Activated CD4-positive, alpha-beta T cell treated with anti-CD3 and anti-CD28 coated beads, Interleukin-2, Interleukin-6, amounts not matched to agents 100 ng/mL and 50 ng/mL, durations not matched to agents 16 hours and 8 hours (primary cell): ENCODE measurements at places on chromosomes 5 and 9.
A peak's percentile ranks its signal among the peaks of the same experiment; 100 is the strongest.

DNA sequence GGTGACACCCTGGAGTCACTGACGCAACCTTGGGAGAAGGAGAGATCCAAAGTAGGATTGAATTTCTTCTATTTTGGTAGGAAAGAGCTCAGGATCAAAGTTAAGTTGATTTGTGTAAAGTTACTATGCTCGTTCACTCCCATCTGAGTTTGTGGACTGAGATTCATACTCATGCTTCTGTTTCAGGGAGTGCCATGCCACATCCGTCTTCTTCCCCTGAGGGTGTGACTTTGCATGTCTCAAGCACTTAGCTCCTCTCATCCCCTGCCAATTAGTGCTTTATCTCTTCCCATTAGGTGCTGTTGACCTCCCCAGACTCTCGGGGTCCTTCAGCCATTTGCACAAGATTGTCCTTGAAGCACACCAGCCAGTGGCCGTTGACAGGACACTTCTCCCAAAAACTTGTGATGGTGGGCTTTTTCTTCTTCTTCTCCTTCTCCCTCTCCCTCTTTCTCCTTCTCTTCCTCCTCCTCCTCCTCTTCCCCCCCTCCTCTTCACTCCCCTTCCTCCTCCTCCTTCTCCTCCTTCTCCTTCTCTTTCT, 232.2 kb upstream of the KLF4 start:
- DNase-seq: no peak

- no peak for DNase-seq
Measured at GRCh38 chr9:20512106-20512505, 110.2 kb downstream of the MLLT3 start.

DNA sequence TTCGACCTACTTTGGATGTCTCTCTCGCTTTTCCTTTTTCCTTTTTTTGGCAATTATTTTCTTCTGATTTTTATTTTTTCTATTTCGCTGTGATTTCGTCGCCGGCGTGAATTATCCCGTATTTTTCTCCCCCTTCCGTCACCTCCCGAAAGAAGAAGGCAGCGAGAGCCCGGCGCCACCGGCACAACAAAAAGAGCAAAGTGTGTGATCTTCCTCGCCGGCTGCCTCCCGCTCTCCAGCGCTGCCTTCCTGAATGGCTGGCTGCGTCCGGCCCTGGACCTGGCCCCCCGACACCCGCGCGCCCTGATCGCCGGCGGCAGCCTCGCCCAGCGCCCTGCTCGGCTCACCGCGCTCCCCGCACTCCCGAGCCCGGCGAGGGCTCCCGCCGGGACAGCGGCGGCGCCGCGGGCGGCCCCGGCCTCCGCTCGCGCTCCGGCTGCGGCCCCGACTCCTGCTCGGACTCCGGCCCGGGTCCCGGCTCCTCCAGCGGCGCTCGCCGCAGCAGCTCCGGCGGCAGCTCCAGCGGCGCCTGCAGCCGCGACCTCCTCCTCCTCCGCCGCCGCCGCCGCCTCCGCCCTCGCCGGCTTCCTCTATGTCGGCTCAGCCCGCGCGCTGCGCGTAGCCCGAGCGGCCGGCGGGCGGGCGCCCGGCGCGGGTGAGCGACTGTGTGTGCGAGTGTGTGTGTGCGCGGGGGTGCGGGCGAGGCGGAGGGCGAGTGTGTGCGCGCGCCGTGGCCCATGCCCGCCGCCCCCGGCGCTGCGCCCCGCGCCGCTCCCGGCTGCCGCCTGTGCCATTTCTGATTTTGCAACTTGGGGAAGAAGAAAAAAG, 960 bp downstream of the NR2F1 start:
- DNase-seq: peak; percentile 52

DNA sequence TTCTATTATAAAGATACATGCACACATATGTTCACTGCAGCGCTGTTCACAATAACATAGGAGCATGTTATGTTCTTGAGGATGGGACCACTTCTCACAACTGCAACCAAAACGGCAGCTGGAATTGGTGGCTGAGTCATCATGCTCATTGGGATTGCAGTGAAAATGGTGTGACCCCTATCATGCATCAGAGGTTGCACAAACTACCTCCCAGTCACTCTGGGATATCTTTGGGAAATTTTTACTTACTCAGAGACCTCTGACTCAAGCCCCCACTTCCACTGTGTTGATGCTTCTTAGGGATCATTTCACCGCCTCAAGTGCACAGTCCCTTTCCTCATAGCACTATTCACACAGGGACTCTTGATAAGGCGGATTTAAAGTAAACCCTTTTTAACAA, 474.1 kb downstream of the BNC2 start:
- DNase-seq: no peak

DNA sequence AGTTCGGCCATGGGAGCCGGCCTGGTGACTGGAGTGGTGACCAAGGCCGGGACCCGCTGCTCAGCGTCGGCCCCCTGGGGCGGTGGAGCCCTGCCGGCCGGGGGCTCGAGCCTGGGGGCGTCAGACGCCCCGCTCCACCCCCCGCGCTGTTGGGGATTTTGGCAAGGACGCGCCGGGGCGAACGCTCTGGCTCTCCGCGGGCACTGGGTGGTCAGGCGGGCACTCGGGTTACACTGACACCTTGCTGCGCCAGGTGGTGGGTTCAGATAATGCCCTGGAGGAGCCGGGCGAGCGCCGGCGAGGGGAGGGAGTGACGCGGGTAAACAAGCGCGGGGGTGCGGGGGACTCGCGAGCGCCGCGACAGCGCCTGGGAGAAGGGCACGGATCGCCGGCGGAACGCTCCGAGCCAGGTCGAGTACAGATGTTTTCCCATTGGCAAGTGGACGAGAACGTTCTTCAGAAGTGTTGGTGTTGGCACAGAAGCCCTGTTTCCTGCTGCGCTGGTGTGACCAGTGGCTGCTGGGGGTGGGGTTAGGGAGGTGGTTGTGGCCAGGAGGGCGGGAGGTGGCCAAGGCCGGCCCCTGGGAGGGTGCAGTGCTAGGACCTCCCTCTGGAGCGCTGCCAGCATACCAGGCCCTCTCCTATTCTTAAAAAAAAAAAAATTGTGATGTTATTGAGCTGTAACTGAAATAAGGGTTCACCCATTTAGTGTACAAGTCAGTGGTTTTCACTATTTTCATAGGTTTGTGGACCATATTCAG, 773 bp downstream of the SQSTM1 start:
- peak; percentile 91 for DNase-seq

- no peak for DNase-seq
Measured at GRCh38 chr9:38681747-38682227, 38.1 kb downstream of the FAM240B start.

- no peak for DNase-seq
Measured at GRCh38 chr9:78547831-78548230, 250.9 kb downstream of the PSAT1 start.

DNA sequence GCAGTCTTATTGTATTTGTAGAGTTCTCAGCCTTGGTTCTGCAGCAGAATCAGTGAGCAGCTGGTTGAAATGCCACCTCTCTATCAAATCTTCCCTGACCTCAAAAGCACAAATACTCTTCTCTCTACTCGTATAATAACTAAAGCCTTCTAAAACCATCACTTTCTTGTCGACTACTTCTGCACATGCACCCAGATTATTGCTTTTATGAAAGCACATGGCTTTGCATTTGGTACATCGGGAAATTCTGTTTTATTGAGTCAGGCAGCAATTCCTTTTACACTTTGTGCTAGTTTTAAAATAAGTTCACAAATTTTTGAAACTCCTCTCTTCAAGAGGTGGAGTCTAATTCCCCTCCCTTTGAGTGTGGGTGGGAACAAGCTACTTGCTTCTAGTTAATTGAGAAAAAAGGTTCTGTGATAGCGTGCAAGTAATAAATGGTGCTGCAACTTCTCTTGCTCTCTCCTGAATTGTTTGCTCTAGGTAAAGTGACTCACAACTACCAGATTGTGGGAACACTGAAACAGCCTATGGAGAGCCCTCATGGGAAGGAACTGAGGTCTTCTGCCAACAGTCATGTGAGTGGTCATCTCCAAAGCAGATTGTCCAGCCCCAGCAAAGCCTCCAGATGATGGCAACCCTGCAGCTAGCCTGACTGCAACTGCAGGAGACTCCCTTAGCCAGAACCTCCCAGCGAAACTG, 66.0 kb upstream of the TAF1L start:
- DNase-seq: no peak

DNA sequence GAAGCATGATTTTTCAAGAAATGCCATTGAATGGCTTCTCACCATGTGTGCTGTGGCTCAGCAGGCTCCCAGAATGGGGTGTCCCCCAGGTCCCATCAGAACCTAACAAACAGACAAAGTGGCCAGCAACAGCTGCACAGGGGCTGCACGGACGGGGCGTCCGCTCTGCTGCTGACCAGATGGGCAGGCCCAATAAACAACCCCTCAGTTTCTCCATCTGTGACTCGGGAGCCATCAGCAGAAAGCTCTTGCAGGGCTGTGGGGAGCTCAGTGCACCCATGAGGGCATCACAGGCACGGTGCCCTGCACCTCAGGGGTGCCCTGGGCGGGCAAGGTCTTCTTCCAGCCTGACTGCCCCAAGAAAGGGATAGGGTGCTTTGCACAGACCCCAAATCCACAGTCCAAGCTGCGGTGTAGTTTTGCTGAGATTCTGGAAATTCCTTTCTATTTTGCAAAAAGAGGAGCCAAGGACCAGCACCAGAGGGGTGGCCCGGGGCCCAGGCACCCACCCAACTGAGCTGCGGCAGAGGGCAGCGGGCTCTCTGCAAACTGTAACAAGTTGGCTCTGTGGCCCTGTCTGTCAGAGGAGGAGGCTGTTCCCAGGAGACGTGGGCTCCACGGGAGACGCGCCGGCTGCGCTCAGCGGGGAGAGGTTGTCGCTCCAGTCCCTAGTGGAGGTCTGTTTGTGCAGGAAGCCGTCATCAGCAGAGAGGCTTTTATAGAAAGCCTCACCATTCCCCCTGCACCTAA, 138.7 kb upstream of the PPP1R26 start:
- DNase-seq: no peak

GRCh38 chr5:136035837-136036236, 7.0 kb downstream of the TGFBI start:
- no peak for DNase-seq

- DNase-seq: no peak
Measured at GRCh38 chr9:12554636-12555035, 138.5 kb upstream of the TYRP1 start.

- DNase-seq: peak; percentile 36
Measured at GRCh38 chr9:10366171-10366779, 246.5 kb downstream of the PTPRD start.

DNA sequence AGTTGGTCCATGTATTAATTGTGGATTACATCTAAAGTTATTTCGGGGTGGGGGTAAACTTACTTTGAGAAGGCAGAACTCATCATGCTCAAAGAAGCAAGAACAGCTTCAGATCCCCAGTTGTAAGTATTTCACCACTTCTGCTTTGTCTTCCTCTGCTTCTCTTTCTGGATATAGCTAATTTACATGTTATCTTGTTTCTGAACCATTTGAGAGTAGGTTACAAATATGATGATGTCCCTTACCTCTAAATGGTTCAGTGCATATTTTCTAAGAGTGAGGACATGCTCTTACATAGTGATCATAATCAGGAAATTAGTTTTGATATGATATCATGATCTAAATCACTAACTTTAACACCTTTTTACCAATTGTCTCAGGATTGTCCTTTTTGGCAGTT, 11.9 kb downstream of the TRIO start:
- DNase-seq: no peak

GRCh38 chr9:70398145-70398556, 16.3 kb downstream of the KLF9 start:
- DNase-seq: peak; percentile 50

- no peak for DNase-seq
Measured at GRCh38 chr5:85320495-85320894, 935.8 kb upstream of the EDIL3 start.

GRCh38 chr5:37208883-37209797, 40.0 kb downstream of the CPLANE1 start:
- DNase-seq: no peak

GRCh38 chr9:35811381-35812024, 559 bp downstream of the SPAG8 start:
- no peak for DNase-seq

- no peak for DNase-seq
Measured at GRCh38 chr9:88738709-88739108, 203.7 kb downstream of the NXNL2 start.

DNA sequence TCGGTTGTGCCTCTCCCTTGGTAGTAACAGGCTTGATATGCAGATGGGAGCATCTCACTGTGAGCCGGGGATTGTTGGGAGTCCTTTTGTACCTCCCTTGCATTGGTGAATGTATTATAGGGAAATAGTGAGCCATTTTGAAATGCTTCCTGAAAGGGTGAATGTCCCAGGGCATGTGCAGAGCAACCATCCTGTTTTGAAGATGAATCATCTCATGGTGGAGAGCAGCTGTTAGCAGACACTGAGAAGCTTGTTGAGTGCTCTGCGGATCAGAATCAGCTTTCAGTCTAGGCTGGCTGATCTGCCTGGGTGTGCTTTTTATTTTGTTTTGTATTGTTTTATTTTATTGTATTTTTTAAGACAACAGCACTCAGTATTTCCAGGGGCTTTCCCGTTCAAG, 29.7 kb downstream of the SLC36A1 start:
- no peak for DNase-seq

GRCh38 chr9:99820685-99821395, 845 bp upstream of the NR4A3 start:
- DNase-seq: peak; percentile 78

DNA sequence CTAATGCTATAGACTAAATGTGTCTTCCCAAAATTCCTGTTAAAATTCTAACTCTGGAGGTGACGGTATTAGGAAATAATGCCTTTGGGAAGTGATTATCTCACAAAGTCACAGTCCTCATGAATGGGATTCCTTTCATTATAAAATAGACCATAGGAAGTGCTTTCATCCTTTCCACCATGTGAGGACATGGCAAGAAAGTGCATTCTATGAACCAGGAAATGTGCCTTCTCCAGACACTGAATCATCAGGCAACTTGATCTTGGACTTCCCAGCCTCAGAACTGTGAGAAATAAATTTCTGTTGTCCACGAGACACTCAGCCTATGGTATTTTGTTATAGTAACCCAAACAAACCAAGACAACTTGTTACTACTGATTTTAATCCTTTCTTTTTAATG, 582.4 kb upstream of the C9orf72 start:
- DNase-seq: no peak

DNA sequence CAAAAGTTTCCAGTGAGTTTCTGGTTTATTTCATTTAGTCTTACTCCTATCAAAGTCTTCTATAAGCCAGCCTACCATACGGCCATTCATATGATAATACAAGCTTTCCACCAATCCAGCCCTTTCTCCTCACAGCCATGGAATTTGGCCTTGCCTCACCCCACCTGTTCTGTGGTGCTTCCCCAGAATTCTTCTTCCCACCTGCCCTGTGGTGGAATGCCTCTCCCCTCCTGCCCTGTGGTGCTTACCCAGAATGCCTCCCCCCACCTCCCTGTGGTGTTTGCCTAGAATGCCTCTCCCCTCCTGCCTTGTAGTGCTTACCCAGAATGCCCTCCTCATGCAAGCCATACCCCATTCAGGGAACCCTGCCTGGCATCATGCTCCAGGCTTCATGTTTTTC, 90.3 kb upstream of the APC start:
- no peak for DNase-seq

DNA sequence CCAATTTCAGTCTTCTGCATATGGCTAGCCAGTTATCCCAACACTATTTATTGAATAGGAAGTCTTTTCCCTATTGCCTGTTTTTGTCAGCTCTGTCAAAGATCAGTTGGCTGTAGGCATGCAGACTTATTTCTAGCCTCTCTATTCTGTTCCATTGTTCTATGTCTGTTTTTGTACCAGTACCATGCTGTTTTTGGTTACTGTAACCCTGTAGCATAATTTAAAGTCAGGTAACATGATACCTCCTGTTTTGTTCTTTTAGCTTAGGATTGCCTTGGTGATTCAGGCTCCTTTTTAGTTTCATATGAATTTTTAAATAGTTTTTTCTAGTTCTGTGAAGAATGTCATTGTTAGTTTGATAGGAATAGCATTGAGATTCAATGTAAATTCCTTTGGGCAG, 104.9 kb upstream of the SLCO6A1 start:
- no peak for DNase-seq

- no peak for DNase-seq
Measured at GRCh38 chr9:106482733-106483132, 380.2 kb upstream of the ZNF462 start.
